ENCODE measurements at places on chromosomes 4 and X.

DNA sequence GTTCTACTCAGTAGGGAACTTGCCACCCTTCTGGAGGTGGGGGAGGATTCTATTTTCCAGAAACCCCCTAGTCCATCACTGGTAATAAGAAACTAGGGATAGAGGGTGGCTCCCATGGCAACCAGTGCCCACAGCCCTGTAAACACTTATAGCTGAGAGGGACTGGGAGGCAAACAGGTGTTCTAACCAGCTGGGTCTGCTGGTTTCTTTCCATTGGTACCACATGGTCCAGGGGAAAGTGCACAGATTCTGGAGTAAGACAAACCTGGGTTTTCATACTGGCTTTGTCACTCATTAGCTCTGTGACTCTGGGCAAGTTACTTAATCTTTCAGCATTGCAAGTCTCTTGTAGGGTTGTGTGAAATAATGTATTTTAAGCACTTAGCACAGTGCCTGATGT lies 26.9 kb downstream of the IGSF1 start:
- DNase-seq: no peak

DNA sequence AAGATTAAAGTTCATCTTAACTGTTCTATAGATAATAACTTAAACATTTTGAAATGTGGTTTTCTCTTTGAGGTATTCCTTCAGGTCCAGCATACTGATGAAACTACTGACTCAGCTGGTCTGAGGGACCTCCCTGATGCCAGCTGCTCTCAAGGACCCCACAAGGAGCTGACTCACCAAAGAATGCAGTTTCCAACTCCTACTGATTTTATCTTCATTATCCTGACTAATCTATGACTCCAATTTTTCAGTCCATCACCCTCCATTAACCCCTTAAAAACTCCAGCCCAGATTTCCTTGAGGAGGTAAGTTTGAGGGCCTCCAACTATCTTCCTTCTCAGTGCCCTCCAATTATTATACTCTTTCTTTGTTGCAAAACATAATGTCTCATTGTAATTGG lies 1.4 kb upstream of the UGT2B4 start:
- no peak for DNase-seq

GRCh38 chr4:169340834-169341233 lies 70.1 kb upstream of the SH3RF1 start:
- DNase-seq: no peak

DNA sequence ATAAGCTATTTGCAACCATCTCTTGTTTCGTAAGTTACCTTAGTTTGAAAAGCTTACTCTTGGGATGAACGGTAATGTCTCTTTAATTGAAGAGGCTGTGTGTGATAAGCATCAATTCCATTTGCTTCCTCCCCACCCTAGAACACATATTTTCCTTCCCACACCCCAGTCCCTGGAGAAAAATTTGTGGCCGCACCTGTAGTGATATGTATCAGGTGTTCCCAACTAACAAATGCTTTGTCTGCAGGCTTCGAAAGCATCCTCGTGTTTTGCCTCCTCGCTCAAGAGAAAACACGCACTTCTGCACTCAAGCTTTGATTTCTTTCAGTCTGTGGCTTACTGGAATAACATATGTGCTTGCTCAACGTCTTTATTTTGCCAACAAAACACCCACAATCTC lies 143.8 kb upstream of the OTUD4 start:
- no peak for DNase-seq

- no peak for DNase-seq
Observed at GRCh38 chr4:114343015-114343414, 255.6 kb upstream of the UGT8 start.

- no peak for DNase-seq
Observed at GRCh38 chr4:179880756-179881155, 2362.4 kb upstream of the TENM3 start.

DNA sequence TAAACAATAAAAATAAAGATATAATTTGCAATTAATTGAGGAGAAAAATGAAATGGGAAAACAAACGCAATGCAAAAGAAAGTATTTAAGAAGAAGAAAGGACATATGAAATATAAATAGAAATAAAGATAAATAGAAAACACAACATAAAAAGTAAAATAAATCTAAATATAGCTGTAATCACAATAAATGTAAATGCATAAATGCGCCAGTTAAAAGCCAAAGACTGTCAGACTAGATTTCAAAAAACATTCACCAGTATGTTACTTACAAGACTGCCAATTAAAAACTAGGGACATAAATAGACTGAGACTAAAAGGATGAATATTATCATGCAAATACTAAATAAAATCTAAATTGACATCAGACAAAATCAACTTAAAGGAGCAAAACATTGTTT lies 102.4 kb downstream of the KDR start:
- no peak for DNase-seq

DNA sequence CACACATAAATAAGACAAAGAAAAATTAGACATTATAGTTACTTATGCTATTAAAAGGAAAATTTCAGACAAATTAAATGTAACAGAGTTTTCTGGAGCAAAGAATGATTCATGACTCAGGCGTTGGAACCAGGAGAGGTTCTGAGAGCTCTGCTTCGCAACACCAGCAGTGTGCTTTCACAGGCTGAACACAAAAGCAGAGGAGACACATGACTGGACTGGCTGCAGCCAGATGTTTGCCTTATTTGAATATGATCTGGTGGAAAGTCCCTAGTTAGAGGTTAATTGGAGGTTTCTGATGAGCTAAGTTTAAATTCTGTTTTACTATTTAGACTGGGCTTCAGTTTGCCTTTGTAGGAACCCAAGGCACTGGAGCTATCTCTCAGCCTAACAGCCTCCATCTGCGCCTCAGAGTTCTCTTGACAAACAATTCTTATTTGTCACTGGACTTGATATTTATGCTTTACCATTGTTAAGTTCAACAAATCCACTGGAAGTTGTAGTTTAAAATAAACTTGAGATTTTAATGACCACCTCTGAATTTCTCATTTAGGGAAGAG lies 16.2 kb downstream of the BOD1L1 start:
- DNase-seq: no peak

- no peak for DNase-seq
Observed at GRCh38 chrX:23127586-23127985, 127.8 kb downstream of the DDX53 start.

DNA sequence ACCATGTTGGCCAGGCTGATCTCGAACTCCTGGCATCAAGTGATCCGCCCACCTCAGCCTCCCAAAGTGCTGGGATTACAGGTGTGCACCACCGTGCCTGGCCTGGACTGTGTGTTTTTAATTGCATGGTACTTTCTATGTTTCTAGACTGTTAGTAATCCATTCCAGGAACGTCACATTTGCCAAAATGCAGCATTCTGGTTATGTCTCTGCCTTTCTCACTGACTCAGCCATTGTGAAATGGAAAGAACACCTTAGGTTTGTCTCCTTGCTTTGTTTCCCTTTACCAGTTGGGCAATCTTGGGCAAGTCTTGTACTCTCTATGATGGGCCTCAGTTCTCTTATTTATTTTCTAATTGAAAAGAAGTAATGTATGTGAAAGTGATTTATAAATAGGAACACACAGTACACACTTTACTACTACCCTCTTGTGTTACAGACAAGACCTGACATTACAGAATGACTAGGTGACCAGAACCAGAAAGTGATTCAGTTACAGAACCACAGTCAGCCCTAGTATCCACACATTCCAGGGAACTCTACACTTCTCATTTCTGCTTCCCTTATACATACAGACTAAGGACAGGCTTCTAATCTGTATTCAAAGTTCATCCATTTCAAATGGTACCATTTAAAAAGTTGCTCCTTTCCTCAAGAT lies 187.1 kb downstream of the MGST2 start:
- DNase-seq: no peak

DNA sequence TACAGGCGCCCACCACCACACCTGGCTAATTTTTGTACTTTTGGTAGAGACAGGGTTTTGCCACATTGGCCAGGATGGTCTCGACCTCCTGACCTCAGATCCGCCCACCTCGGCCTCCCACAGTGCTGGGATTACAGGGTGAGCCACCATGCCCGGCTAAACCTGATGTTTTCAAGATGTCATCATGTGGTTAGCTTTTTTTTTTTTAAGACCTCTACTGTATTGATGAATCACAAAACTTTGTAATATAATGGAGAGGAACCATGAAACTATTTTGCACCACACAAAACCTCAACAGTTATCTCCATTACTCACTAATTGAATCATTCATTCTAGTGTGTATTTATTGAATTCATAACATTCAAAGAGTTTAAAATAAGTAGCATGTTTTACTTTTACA lies 94.7 kb upstream of the NEIL3 start:
- DNase-seq: no peak

GRCh38 chrX:71545364-71545763 lies 12.5 kb downstream of the OGT start:
- DNase-seq: no peak

DNA sequence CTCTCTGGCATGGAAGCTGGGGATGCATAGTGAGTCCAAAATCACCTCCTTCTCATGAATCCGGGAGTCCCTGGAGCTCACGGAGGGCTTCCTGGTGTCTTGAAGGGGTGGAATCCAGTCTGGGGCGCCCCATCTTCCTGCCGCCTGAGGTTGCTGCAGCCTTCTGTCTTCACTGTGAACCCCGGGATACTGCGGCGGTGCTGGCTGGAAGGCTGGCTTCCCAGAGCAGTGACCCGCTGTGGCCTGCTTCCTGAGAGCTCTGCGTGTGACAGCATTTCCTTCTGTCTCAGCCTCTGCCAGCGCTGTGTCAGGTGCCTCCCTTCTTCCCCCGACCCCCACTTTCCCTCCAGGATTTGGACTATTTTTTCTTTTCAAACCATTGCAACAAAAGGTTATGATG lies 98.8 kb upstream of the STOX2 start:
- no peak for DNase-seq

DNA sequence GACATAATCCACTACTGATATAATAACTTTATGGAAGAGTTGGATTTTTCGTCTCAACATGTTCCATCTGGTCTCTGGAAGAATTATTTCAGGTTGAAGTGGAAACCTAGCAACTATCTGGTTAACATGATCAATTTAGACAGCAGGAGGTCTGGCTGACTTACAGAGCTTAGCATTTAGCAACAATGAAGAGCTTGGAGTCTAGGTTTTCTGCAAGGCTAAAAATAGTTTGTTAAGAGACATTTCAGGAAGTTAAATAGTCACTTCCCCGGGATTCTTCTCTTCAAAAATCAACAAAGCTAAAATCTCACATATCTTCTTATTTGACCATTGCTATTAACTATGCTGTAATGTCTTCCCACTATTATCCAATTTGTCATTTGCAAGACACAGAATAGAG lies 418.6 kb upstream of the DIPK2B start:
- DNase-seq: no peak

DNA sequence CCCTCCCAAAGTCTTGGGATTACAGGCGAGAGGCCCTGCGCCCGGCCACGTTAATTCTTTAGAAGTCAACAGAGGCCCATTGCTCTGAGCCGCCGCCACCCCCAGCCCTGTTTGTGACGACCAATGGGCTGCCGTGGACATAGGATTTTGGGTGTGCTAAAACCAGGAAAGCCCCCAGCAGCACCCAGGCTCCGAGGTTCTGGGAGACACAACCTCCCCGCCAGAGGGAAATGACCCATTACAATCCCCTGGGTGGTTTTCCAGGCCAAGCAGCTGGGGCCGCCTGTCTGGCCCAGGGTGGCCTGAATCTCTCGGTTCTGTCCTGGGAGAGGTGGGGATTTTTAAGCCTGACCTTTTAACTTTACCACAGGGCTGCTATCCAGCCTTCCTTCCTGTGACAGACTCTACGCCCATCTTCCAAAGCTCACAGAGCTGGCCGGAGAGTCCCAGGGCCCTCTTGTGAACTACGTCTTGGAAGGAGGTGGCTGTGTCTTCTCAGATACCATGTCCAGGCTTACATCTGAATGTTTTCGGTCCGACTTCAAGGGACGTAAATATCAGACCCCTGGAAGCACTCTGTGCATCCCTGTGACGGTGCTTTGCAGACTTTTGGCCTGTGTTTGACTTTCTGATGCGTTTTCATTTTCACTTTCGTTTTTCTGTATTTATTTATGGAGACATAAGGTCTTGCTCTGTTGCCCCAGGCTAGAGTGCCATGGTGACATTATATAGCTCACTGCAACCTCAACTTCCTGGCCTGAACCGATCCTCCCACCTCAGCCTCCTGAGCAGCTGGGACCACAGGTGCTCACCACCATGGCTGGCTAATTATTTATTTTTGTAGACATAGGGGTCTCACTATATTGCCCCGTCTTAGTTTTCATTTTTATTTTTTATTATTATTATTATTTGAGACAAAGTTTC lies 36.0 kb downstream of the P2RY8 start:
- no peak for DNase-seq

DNA sequence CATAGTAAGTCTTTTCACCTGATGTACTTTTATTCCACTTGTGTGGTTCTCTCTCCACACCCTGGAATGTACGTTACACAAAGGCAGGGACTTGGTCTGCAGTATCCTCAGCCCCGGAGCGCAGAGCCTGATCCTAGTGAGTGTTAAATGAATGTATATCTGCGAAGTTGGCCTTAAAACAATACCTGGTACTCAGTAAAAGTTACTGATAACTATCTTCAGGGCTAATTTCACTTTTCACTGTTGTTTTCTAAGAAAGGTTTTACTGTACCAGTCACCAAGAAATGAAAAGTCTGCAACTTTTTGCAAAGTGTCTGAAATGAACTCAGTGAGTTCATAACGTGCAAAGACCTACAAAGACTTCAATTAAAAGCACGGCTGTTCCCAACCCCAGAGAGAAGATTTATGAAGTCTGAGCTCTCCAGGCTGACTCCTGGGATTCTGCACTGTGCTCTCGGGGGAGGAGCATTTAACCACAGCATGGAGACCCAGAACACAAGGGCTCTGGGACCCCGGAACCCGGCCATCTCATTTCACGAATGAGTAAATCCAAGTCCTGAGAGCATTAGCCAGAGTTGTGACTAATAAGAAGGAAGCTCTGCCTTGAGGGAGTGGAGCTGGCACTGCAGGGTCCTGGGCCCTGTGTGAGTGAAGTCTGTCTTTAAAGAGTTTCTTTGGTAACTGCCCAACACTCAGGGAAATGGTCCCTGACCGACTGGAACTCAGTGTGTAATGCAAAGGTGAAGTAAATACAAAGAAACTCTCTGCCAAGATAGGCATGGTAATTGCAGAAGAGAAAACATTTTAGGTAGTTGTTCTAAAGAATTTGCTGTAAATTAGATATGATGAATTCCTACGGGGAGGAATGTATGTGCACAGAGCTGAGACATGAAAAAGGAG lies 165.8 kb downstream of the NSUN7 start:
- no peak for DNase-seq

GRCh38 chr4:150251752-150252190 lies 173.5 kb downstream of the DCLK2 start:
- no peak for DNase-seq

DNA sequence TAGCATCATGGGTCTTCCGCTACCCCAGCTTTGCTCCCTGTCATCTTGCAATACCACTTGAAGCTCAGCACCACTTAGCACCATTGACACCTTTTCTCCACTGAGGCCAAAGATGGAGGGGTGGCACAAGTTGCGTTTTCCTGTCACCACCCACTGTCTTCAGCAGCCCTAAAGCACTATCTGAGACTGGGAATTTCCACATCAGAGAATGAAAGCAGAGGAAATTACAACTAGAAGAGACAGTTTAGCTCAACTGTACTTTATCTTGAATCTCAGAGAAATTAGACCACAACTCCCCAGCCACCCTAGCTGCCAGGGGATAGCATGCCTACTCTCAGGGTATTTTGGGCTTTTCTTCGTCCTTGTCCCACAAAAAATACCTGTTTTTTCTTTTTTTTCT lies 111.0 kb downstream of the DDIT4L start:
- no peak for DNase-seq

Measured in stimulated activated CD8-positive, alpha-beta memory T cell treated with anti-CD3 and anti-CD28 coated beads, Interleukin-4, amount 100 ng/mL, for 1 hour (primary cell).